ENCODE measurements at places on chromosomes 3 and 15. TPM values are rescaled to one million over a fixed set of nuclear protein-coding genes. Genes with fewer than 3 reads are reported as not detected.

DNA sequence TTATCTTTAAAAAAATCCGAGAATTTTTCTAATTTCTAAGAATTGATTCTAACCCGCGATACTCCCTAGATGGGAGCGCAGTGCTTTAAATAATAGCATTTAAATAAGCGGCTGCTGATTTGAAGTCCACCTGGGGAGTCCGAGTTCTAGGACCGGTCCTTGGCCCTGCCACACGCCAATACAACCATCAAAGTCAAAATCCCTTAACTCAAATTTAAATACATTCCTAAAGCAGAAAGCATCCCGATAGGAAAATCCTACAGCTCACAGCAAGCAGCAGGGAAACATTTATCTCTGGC lies 508 bp upstream of the ECT2 start:
- DNase-seq = no peak

DNA sequence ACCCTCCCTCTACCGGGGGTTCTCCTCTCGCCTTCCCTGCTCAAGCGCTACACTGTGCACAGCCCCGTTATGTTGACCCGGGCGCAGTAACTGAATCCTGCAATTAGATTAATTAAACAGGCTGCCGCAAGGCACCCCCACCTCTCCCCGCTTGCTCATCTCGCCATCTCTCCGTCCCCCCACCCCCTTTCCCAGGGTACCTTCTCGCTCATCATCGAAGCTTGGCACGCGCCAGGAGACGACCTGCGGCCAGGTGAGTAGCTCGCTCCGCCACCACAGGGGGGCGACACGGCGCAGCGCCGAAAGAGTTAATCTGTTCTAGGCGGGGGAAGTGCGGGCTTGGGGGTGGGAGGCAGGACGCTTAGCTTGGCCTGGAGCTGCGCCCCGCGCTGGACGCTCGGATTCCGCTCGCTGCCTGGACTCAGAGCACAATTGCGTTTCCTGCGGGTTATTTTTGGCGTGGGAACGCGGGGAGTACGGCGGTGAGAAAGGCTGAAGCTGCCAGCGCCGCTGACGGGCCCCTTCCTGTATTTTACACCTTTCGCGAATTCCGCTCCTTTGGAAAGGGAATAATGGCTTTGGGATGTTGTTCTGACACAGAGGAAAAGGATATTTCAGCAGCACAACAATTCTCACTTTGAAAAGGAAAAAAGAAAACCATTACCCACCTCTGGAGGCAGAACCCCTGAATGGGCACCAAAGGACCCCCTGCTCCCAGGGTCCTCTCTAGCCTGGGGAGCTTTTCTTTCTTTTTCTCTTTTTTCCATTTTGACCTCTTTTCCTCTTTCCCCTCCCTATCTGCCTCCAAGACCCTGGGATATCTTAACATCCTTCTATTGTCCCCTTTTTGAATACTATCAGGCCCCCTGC lies 1.5 kb downstream of the DLL4 start:
- DNase-seq = no peak

TRANK1 gene
- 5.7 TPM for total RNA-seq

GRCh38 chr3:151228666-151229040 lies 25.6 kb upstream of the GPR171 start:
- DNase-seq = no peak

CADM2 gene
- total RNA-seq = 6.5 TPM

DNA sequence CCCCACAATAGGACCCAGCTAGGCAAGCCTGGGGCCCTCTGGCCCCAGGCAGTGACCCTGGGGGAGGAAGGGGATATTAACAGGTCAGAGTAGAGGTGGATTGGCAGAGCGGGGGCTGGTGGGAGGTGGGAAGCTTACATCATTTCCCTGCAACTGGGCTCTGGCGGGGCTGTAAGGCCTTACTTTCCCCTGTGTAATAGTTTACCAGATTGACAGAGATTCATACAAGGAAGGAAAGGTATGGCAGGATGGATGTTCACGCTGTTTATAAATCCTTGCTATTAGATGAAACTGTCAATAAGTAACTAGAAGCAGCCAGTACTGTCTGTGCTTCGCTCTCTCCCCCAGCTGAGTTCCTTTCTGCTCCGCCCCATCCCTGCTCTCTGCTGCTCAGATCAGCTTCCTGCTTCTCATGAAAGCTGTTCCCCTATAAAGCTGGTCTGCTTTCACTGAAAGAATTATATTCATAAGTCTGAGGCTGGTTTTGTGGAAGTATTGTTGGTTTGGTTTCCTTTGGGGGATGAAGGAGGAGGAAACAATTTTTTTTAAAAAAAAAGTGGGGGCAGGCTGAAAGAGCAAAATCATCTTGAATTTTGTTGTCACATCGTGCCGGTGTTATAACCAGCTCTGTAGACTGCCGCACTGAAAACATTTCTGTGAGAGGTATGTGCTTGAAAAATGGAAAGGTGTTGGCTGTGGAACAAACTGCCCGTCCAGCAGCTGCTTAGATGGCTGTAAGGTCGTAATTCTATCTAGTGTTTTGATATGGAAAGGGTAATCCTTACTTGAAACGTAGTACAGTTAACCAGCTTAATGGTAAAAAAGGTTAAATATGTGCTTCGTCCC lies 76.4 kb downstream of the BBX start:
- DNase-seq = no peak

- no peak for DNase-seq
These were observed 30.8 kb downstream of the HDC start for GRCh38 chr15:50234764-50235163.

DNA sequence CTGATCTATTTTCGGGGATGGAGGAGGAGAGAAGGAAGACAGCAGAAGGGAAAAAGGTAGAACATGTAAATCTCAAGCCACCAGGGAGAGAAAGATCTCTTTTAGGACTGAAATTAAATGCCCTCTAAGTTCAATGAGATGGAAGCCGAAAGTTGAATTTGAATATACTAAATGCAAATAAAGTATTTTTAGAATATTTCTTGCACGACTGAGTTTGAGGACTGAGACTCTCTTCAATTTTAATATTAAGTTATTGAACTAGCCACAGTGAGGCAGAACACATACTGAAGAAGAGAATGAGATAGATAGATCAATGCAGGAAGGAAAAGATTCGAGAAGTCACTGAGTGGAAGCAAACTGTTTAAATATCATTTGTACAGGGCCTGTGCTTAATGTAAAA lies 399.9 kb upstream of the CBLB start:
- DNase-seq = no peak

XCR1 gene
- not detected for total RNA-seq

GRCh38 chr3:57141719-57142410 lies 23.3 kb downstream of the IL17RD start:
- no peak for DNase-seq

Data from right atrium auricular region (tissue), 2 donors.